Neural crest cell (in vitro differentiated cells): ENCODE measurements at places on chromosomes 7 and 10. TPM values are rescaled to one million over a fixed set of nuclear protein-coding genes. Genes with fewer than 3 reads are reported as not detected.

- H3K27me3 ChIP-seq = no peaks in the 10 kb centered on the region
- no peak overlapping the region for H3K4me3 ChIP-seq
These were observed 22.3 kb downstream of the KLHDC10 start for GRCh38 chr7:130092598-130092997.

Gene ADCYAP1R1
- 8.8 and 9.0 TPM in 2 replicates for total RNA-seq

GRCh38 chr10:44927352-44927751 is 16.2 kb downstream of the TMEM72 start:
- no peaks in the 10 kb centered on the region for H3K36me3 ChIP-seq
- no peaks in the 10 kb centered on the region for H3K27me3 ChIP-seq
- H3K4me3 ChIP-seq = no peak overlapping the region
- no peak for DNase-seq
- H3K27ac ChIP-seq = no peak overlapping the region
- no peaks in the 10 kb centered on the region for H3K4me1 ChIP-seq

- DNase-seq = no peak
- H3K36me3 ChIP-seq = peaks cover 9% of the 10 kb centered on the region
- H3K4me1 ChIP-seq = peaks cover 19% of the 10 kb centered on the region
- no peak overlapping the region for H3K27ac ChIP-seq
These were observed 102.5 kb upstream of the RPA3 start for GRCh38 chr7:7820939-7821338.

Gene OLAH
- total RNA-seq = not detected in 2 replicates

- H3K27me3 ChIP-seq = no peaks in the 10 kb centered on the region
- H3K27ac ChIP-seq = no peak overlapping the region
- DNase-seq = no peak
- H3K4me3 ChIP-seq = no peak overlapping the region
- H3K36me3 ChIP-seq = peaks cover 9% of the 10 kb centered on the region
These were observed 45.2 kb downstream of the NSUN6 start for GRCh38 chr10:18606051-18606695.

GRCh38 chr10:78286186-78286585 is 252.5 kb downstream of the RPS24 start:
- H3K4me3 ChIP-seq = no peak overlapping the region
- H3K36me3 ChIP-seq = no peaks in the 10 kb centered on the region
- H3K4me1 ChIP-seq = peaks cover 50% of the 10 kb centered on the region

DNA sequence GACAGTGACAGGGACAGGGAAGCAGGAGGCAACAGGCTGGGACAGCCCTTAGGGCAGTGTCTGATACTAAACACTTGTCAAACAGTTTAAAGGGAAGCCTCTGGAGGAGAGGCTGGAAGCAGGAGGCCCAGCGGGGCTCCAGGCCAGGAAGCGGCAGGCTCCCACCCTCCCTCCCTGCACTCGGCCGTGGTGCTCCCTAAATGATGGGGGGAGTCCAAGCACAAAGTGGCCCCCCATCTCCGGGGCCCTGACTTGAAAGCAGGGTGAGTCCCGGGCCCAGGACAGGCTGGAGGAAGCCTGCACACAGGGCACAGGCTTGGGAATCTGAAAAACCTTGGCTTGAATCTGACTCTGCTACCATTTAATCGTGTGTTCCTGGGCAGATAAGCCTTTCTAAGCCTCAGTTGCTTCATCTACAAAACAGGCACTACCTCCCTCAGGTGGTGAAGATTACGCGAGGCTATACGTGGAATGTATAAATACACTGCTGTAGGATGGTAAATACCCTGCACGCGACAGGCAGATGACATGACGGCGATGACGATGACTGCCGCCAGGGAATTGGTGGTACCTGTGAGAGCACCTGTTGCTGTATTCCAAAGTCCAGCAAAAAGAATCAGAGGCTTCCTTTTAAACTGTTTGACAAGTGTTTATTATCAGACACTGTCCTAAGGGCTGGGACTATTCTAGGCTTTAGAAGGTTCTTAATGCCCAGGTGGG is 34.1 kb downstream of the GBX1 start:
- H3K36me3 ChIP-seq = peaks cover 6% of the 10 kb centered on the region
- H3K4me1 ChIP-seq = no peaks in the 10 kb centered on the region
- no peak overlapping the region for H3K27ac ChIP-seq
- no peak for DNase-seq
- H3K4me3 ChIP-seq = peak overlapping the region; percentile 31

- peak overlapping the region; percentile 69 for H3K4me3 ChIP-seq
- peak overlapping the region; percentile 43 for H3K27ac ChIP-seq
- peaks cover 15% of the 10 kb centered on the region for H3K4me1 ChIP-seq
- H3K36me3 ChIP-seq = no peaks in the 10 kb centered on the region
- DNase-seq = no peak
These were observed 58.2 kb downstream of the GLRX3 start for GRCh38 chr10:130194194-130194990.

Gene GIMAP1
- total RNA-seq = not detected in 2 replicates

GRCh38 chr10:68083953-68084352 is 8.9 kb upstream of the HERC4 start:
- H3K4me1 ChIP-seq = peaks cover 9% of the 10 kb centered on the region
- H3K27ac ChIP-seq = no peak overlapping the region
- no peak for DNase-seq
- no peaks in the 10 kb centered on the region for H3K36me3 ChIP-seq
- peaks cover 2% of the 10 kb centered on the region for H3K27me3 ChIP-seq

Gene HOXA3
- total RNA-seq = 10.6 and 11.3 TPM in 2 replicates

Gene FKBP6
- not detected in 2 replicates for total RNA-seq

DNA sequence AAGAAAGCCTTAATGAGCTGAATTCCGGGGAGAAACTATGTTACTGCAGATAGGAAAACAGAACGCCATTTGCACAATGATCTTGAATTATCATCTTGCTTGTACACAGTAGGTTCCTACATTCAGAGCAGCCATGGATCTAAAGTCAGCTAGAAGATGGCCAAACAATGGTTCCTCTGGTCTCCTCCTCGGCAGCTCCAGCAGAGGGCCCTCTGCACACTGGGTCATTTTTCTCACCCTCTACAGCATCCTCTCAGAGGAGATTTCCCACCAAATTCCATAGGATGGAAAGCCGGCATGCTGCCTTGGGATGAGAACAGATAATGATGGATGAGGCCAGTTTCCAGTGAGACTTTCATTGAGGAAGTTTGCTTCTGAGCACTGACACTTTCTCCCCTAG is 308.5 kb upstream of the NFE2L3 start:
- no peak overlapping the region for H3K27ac ChIP-seq
- peaks cover 40% of the 10 kb centered on the region for H3K4me1 ChIP-seq
- no peaks in the 10 kb centered on the region for H3K27me3 ChIP-seq
- DNase-seq = no peak
- no peaks in the 10 kb centered on the region for H3K36me3 ChIP-seq
- H3K4me3 ChIP-seq = no peak overlapping the region

DNA sequence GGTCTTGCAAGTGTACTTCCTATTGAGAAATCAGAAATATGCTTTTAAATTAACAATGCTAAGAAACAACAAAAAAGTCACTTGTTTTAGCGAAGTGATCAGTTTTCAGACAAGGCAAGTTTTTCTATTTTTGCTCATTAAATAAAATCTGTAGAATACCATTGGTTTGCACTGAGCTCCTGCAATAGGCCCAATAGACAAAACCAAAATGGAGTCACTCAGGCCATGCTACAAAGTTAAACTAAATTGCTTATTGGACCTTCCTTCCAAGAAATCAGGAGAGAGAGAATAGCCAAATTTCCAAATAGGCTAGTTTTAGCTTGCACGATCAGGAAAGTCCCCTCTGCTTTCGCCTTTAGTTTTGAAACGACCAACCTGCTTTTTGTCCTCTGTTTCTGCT is 73.4 kb upstream of the SLC13A1 start:
- H3K4me3 ChIP-seq = no peak overlapping the region
- H3K36me3 ChIP-seq = no peaks in the 10 kb centered on the region
- DNase-seq = no peak
- no peaks in the 10 kb centered on the region for H3K4me1 ChIP-seq
- H3K27ac ChIP-seq = no peak overlapping the region

Gene SMNDC1
- total RNA-seq = 46.5 and 48.1 TPM in 2 replicates

DNA sequence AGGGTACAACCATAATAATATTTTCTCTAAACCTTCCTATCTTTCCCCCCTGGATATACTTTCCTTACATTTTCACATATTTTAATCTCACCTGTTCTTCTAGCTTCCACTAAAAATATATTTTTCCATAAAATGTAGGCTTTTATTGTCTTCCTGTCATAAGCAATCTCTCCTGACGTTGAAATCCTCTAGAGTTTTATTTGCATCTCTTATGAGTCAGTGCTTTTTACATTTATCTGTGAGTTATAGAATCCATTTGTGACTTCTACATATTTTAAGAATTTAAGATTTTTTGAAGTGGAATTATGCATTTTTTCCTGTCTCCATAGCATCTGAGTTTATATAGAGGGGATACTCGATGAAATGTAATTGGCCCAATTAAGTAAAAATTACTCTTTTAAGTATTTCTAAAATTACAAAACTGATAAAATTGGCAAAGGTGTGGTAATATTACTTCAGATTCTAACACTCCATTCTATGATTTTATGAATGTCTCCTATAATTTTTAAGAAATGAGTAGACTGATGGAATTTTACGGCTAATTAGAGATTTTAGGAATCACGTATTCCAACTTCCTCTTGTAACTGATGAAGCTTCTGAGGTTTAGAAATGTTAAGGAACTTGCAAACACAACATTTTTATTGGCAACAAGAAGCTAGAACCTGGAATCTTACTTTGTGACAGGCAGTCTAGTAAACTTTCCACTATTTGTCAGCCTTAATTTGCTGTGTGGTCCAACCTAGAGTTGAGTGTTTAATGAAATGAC is 422.9 kb upstream of the SEMA3A start:
- H3K4me1 ChIP-seq = no peaks in the 10 kb centered on the region
- no peak for DNase-seq
- no peaks in the 10 kb centered on the region for H3K36me3 ChIP-seq
- H3K4me3 ChIP-seq = no peak overlapping the region
- no peak overlapping the region for H3K27ac ChIP-seq

Gene GPR22
- total RNA-seq = 0.07 TPM in 1 of 2 replicates, not detected in the other

GRCh38 chr7:139567647-139568345 is 44.3 kb downstream of the CLEC2L start:
- H3K4me3 ChIP-seq = no peak overlapping the region
- peaks cover 30% of the 10 kb centered on the region for H3K4me1 ChIP-seq
- no peak overlapping the region for H3K27ac ChIP-seq
- no peaks in the 10 kb centered on the region for H3K27me3 ChIP-seq
- peaks cover 11% of the 10 kb centered on the region for H3K36me3 ChIP-seq

GRCh38 chr10:36026656-36027390 is 384.7 kb upstream of the FZD8 start:
- no peaks in the 10 kb centered on the region for H3K4me1 ChIP-seq
- H3K27ac ChIP-seq = no peak overlapping the region
- H3K27me3 ChIP-seq = no peaks in the 10 kb centered on the region
- no peaks in the 10 kb centered on the region for H3K36me3 ChIP-seq

Gene VWDE
- not detected in 2 replicates for total RNA-seq

DNA sequence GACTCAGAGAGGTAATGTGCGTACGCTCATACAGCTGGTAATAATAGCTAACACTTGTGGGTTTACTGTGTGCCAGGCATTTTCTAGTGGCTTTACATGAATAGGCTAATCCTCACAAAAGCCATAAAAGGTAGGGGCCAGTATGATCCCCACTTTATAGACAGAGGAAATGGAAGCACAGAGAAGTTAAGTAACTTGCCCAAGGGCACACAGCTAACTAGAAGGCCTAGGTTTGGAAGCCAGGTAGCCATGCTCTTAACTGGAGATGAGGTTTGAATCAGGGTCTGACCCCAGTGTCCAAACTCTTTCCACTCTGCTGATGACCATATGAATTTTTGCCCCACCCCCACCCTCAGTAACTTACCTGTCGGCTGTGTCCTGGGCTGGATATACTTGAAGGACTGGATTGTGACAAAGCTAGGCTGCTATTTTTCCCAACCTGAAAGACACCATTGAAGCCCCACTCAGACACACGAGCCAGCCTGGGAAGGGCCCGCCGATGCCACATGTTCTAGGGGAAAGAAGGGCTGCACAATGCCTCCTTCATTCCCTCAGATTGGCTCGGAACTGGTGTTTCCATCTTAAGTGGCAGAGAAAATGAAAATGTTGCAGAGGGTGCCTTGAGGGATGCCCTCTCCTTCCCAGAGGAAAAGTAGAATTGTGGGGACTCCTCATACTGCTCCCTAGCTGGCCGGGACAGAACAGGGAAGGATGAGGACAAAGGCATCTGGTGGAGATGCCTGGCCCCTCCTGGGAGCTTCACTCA is 29.1 kb upstream of the EFCAB10 start:
- H3K36me3 ChIP-seq = peaks cover 7% of the 10 kb centered on the region
- no peak overlapping the region for H3K4me3 ChIP-seq
- H3K4me1 ChIP-seq = peaks cover 4% of the 10 kb centered on the region
- no peaks in the 10 kb centered on the region for H3K27me3 ChIP-seq
- no peak for DNase-seq

Gene CHCHD2
- total RNA-seq = 318 and 330 TPM in 2 replicates

Gene SCART1
- total RNA-seq = 1.4 and 1.6 TPM in 2 replicates

Gene LARP4B
- 75.2 and 75.4 TPM in 2 replicates for total RNA-seq

Gene PRTFDC1
- total RNA-seq = 26.7 and 32.0 TPM in 2 replicates
